AG04450 (cell line): ENCODE measurements at places on chromosomes 3 and 15.

DNA sequence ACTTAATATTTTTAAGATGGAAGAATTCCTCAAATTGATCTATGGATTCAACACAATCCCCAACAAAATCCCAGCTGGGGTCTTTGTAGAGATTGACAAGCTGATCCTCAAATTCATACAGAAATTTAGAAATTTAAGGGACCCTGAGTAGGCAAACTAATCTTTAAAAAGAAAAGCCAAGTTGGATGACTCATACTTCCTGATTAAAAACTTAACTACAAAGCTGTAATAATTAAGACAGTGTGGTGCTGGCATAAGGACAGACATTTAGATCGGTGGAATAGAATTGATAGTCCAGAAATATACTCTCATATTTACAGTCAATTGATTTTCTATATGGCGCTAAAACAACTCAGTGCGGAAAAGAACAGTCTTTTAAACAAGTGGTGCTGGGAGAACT lies 11.6 kb downstream of the FAM162A start:
- no peak for DNase-seq

GRCh38 chr3:107846279-107846852 lies 244.5 kb downstream of the CD47 start:
- peak; percentile 21 for DNase-seq

- peak; percentile 92 for DNase-seq
Measured at GRCh38 chr3:187281191-187281714, 10.3 kb downstream of the MASP1 start.

DNA sequence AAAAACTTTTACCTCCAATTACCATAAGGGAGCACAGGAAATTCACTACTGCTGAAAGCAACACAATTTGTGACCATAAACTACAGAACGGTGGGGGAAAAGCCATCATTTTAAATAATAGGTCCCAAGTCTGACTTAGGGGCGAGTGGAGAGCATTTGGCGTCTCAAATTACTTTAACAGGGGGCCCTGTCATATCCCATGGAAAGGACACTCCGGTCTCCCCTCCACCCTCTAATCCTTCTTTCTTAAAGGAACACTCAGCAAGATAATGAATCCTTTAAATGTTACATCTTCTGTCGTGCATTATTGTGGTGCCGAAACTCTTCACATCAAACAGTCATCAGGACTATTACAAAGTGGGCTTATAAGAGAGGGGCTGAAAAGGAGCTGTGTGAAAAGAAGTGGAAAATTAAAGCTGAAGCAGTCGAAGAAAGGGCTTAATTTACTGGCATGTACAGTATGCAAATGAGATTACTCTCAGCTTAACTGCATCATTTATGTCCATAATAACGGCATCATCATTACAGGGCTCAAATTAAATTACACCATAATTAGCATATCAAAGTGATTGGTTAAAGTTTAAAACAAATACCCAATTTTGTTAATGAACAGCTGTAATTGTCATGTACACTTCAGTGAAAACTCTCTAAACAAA lies 342.2 kb downstream of the FOXP1 start:
- no peak for DNase-seq

- DNase-seq, result no peak
Measured at GRCh38 chr3:170355738-170356595, 1.5 kb upstream of the SKIL start.

DNA sequence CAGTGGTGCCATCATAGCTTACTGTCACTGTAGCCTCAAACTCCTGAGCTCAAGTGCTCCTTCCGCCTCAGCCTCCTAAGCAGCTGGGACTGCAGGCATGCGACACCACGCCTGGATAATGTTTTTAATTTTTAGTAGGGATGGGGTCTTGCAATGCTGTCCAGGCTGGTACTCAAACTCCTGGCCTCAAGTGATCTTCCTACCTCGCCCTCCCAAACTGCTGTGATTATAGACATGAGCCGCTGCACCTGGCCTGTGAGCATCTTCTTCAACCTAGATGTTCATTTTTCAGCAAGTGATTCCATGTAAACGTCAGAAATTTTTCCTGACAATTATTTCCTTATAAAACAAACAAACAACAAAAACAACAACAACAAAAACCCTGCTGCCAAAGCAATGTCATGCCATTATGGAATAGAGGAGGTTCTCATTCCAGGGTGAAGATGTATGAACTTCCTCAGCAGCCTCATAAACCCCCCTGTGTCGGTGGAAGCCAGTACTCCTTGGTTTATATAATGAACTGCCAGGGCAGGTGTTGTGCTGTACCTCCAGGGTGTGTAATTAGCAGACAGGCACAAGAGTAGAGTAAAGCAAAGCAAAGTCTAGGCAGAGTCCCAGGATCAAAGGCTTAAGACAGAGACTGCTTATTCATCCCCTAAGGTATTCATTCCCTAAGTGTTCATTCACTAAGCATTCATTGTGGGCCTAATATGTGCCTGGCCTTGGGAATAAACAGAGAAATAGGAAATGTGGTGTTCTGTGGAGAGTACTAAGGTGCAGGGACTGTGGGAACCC lies 44.6 kb downstream of the NR2C2 start:
- DNase-seq, result no peak

DNA sequence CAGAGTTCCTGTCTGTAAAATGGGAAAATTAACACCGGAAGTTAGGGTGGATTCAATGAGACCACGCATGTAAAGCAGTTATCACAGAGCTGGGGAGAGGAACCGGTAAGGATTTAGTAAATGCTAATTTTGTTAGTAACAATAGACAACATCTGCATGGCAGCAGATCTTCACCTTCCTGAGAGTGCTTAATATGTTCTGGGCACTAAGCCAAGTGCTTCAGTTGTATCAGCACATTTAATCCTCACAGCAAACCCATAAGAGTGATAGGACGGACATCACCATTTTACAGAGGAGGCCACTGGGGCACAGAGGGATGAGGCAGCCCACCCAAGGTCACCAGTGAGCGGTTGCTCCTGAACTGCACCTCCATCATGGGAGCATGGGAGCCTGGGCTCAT lies 189.4 kb downstream of the WNT5A start:
- DNase-seq, result no peak

DNA sequence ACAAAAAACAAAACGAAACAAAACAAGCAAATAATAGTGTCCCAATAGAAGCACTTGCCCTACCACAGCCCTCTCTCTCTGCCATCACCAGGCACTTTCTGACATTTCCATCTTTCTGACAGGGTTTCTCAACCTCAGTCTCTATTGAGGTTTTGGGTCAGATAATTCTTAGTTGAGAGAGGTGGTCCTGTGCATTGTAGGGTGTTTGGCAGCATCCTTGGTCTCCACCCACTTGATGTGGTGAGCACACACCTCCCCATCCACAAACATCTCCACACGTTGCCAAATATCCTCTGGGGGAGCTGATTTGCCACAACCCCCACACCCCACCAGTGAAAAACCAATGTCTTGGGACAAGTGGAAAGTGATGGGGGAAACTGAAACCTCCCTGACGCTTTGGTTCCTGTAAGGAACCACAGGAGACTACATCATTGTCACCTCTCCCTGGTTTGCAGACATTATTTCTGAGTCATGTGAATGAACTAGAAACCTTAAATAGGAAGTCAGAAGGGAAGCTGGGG lies 733.7 kb upstream of the CFAP20DC start:
- no peak for DNase-seq

- peak; percentile 87 for DNase-seq
Measured at GRCh38 chr3:172201870-172202236, 162.5 kb downstream of the FNDC3B start.

GRCh38 chr3:190585805-190586630 lies 72.1 kb downstream of the IL1RAP start:
- DNase-seq, result peak; percentile 68
